ENCODE measurements at places on chromosomes 4 and X. TPM values are rescaled to one million over a fixed set of nuclear protein-coding genes. Genes with fewer than 3 reads are reported as not detected.

Gene FGFBP2
- 11.6 TPM for total RNA-seq

Gene GAGE12J
- not detected for total RNA-seq

DNA sequence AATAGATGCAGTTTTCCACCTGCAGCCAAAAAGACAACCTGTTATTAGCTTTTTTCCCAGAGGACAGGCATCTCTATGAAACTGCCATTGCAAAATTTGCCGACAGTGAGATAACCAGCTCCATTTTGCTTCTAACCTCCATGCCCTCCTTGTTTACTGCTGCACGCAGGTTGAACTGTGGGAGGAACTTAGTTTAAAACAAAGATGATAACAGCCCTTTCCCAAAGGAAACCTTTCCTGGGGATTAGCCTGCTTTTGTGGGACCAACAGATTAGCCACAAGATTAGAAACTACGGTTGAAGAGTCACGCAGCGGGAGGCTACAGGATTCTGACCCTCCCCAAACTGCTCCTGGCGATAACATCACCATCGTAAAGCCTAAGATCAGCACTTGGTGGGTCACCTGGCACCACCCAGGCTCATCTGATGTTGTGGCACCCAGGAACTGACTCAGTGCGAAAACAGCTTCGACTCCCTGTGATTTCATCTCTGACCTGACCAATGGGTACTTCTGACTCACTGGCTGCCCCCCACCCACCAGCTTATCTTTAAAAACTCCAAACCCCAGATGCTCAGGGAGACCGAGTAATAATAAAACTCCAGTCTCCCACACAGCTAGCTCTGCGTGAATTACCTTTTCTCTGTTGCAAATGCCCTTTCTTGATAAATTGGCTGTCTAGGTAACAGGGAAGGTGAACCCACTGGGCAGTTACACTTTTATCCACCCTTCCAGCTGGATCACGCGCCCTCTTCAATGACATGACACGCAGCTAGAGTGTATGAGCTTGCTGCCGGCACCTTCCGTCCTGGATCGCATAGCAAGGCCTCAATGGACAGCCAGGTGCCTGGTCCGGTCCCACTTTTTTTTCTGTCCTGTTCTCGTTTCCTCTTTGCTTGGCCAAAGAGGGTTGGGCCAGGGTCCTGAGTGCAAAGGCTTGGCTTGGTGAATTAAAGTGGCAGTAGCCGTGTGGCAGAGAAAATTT is 27.2 kb downstream of the NOP14 start:
- H3K27ac ChIP-seq: peak overlapping the region; percentile 79
- DNase-seq: peak; percentile 87
- H3K4me1 ChIP-seq: peaks cover 55% of the 10 kb centered on the region
- H3K36me3 ChIP-seq: peaks cover 23% of the 10 kb centered on the region
- peak overlapping the region; percentile 71 for H3K4me3 ChIP-seq
- H3K27me3 ChIP-seq: no peaks in the 10 kb centered on the region

Gene DSPP
- total RNA-seq: not detected

- DNase-seq: no peak
- no peak overlapping the region for H3K4me3 ChIP-seq
- H3K27me3 ChIP-seq: peaks cover 51% of the 10 kb centered on the region
- H3K27ac ChIP-seq: no peak overlapping the region
Measured at GRCh38 chr4:121056066-121056465, 16.3 kb downstream of the NDNF start.

DNA sequence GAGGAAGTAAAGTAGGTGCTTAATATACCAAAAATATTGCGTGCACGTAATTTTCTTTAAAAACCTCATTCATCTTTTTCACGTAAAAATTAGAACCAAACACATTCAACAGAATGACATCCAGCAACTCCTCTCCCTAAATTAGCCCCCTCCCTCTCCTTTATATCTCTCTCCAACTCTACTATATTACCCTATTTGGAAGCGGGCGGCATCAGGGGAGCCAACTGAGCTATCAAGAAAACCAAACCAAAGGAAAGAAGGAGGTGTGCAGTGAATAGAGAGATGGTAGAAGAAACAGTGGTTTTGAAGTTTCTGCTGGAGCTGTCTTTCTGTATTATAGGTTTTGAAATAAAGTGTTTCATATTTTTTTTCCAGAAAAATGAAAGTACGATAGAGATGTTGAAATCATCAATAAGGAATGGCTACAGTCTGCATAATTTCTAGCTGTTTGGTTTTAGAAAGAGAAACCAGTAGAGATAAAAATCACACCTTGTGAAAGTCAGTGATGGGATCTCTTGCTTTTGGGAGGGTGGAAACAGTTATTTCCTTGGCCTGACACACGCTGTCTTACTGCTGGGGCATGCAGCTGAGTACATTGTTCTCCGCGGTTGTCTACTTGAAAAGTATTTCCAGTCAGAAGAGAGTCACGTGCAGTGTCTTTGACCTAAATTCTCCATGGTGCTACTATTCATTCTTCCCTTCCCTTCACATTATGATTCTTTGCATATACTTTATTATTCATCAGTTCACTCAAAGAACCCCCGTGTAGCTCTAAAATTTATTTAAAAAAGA is 94.1 kb upstream of the WDR17 start:
- no peaks in the 10 kb centered on the region for H3K36me3 ChIP-seq
- no peaks in the 10 kb centered on the region for H3K4me1 ChIP-seq
- no peak overlapping the region for H3K4me3 ChIP-seq

DNA sequence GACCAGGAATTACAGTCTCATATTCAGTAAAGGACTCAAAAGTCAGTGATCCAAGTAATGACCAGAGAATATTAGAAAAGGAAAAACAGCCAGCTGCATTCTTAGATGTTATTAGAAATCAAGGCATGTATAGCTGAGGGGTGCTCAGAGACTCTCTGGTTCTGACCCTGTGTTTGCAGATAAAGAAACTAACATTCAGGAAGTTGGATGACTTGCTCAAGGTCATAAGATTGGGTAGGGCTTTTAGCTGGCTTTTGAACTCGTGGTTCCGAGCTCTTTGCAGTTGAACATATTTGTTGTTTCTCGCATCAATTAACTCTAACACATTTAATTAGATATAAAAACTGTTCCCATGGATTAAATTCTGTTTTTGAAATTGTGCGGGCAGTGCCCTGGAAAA is 62.5 kb upstream of the ENPP6 start:
- H3K4me3 ChIP-seq: peak overlapping the region; percentile 83
- H3K36me3 ChIP-seq: peaks cover 13% of the 10 kb centered on the region
- no peak for DNase-seq
- H3K27ac ChIP-seq: peak overlapping the region; percentile 85

Gene INTU
- 0.12 TPM for total RNA-seq

DNA sequence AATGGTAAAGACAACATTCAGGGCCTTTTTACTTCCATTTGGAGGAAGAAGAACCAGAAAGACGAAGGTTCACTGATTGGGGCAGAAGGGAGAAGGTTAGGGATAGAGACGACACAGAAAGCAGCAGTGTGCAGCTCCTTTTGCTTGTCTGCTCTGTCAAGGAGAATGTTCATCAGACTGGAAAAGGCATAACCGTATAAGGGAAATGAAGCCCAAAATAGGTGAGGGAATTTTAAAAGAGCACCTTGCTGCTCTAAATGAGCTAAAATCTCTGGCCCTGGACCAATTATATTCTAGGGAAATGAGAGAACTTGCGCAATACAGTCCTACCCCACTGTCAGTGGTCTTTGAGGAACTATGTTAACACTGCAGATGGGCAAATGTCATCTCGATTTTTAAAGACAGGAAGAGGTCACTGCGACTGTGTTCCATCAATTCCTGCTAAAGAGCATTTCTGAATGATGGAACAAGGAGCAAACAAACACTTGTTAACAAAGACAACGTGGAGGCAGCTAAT is 909.8 kb upstream of the FTHL17 start:
- no peak for DNase-seq
- H3K27ac ChIP-seq: no peak overlapping the region
- no peaks in the 10 kb centered on the region for H3K36me3 ChIP-seq

Data from activated T-cell treated with anti-CD3 and anti-CD28 coated beads, Interleukin-2, amount 50 U/mL, for 72 hours (primary cell).